ENCODE measurements at places on chromosomes 13 and 19.
A peak's percentile ranks its signal among the peaks of the same experiment; 100 is the strongest.

DNA sequence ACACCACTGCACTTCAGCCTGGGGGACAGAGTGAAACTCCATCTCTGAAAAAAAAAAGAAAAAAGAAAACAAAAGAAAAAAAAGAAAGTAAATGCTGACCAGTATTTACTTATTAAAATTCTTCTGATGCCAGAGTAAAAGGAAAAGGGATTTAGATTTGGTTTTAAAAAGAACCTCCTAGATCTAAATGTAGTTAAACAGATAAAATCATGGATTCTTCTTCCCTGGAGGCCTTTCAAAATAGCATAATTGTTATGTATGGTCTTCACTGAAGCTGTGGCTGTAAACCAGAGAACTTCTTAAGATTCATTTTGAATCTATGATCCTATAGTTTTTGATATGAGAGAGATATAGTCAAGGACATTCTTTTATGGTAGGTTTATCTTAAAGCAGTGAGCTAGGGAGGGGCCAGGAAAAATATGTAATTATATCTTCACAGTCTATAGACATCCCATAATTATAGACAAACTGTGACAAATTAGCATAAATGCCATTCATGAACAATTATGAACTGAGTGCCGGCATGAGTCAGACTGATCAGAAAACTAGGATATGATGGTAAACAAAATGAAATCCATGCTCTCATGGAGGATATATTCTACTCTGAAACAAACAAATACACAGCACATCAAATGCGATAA, 14.9 kb upstream of the STK24 start:
- no peak for DNase-seq

- no peak for DNase-seq
Observed at GRCh38 chr19:18774782-18775444, 16.2 kb downstream of the COMP start.

GRCh38 chr19:46081928-46082727, 41.3 kb upstream of the IGFL4 start:
- DNase-seq: peak; percentile 3

GRCh38 chr13:27905650-27906049, 14.2 kb upstream of the PDX1 start:
- DNase-seq: no peak

DNA sequence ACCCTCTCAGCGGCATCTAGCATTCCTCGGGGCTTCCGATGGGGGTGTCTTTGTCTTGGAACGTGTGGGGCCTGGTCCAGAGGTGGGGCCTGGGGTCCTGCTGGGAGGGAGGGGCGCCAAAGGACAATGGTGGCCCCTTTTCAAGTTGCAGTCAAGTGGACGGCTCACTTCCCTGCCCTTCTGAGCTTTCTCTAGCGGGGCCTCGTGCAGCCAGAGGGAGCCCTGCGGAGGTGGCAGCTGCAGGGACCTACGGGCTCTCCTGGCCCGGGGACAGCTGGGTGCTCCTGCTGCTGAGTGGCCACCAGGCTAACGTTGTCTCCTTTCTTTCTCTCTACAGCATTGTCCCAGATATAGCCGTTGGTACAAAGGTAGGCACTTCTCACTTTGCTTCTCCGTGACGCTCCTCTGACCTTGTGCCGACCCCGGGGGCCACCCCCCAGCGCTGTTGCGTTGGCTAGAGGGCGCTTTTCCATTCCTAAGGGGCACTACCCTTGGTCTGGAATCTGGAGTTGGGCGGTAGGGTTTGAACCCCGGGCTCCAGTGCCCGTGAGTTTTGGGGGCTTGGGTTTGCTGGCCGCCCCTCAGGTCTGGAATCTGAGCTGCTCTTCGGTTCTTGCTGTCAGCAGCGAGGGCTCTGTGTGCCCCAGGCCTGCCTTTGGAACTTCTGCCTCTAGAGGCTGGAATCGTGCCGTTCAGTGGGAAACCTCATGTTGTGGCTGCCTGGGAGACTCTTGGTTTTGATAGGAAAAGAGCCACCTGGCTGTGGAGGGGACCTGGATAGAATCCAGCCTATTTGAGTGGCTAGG, 2.0 kb downstream of the PTBP1 start:
- DNase-seq: no peak

- no peak for DNase-seq
Observed at GRCh38 chr19:18834644-18834984, 2.9 kb downstream of the UPF1 start.

DNA sequence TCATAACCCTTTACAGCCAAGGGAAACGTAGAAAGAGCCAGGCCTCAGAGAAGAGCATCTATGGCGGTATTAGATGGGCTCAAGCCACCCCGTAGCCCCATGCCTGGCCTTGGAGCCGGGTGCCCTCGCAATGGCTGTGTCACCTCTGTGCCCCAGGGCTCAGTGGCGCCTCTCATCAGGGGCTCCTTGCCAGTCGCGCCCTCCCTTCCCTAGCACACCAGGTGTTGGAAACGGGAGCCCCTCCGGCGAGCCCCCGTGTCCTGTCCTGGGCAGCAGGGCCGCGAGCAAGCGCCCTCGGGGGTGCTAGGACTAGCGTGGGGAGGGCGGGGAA, 453 bp downstream of the ZNF256 start:
- no peak for DNase-seq

- no peak for DNase-seq
Observed at GRCh38 chr13:96090240-96091101, 564 bp downstream of the HS6ST3 start.

DNA sequence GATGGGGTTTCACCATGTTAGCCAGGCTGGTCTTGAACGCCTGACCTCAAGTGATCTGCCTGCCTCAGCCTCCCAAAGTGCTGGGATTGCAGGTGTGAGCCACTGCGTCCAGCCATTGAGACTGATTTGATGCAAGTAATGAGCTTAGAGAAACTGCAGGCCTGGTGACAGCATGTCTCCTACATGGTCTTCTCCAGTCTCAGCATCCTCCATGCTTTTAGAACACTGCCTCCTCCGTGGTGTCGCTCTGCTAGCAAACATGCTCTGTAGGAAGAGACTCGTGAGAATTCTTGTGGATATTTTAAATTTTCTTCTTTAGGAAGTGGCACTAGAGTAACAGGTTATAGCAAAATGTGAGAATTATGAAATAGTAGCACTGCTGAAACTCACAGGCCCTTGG, 37.1 kb downstream of the TPT1 start:
- no peak for DNase-seq

GRCh38 chr19:55339889-55340783, 460 bp downstream of the KMT5C start:
- DNase-seq: no peak

- no peak for DNase-seq
Observed at GRCh38 chr19:46125447-46125846, 959 bp upstream of the IGFL3 start.

- DNase-seq: no peak
Observed at GRCh38 chr19:37695144-37695899, 24.2 kb downstream of the ZNF607 start.

DNA sequence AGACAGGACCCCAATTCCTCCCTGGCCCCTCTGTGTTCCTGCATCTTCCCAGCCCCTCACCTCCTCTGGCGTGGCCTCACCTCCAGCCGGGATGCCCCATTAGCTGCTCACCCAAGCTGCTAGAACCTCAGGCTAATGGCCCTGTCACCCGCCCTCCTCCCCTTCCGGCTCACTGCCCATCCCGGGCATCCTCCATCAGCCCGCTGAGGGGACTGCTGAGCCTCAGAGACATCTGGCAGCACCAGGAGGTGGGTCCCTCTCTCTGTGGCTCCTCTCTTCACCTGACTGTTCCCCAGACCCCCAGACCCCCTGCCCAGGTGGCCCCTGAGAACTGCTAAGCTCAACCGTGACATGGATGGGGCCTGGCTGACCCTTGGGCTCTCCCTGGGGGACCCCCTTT, 2.9 kb downstream of the FFAR1 start:
- DNase-seq: no peak

DNA sequence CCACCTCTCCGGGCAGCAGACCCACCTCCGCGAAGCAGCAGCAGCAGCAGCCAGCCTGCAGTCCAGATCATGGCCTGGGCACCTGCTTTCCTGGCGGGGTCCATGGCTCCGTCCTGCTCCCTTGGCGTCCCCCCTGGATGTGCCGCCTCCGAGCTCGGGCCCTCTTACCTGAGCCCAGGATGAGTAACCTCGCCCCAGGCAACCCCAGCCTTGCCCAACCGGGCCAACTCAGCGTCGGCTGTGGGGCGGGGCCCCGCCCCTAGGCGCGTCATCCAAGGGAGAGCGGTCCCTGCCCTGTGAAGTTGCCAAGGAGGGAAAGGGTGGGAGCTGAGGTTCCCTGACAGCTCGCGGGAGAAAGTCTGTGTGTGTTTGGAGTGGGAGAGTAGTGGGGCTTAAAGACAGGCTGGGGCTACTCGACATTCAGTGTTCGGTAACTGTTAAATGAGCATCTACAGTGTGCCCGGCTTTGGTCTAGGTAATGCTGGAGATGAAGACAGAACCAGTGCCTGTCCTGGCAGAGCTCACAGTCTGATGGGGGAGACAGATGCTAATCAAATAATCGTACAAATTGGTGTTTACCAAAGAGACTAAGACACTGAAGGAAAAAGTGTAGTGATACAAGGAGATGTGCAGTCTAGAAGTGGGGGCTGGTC, at the start of gene LYPD3:
TSS of gene LYPD3 (minus strand) at position 141 of the 653 bp plus-strand sequence. CDS start at position 104, 37 bp downstream.
- DNase-seq: no peak

DNA sequence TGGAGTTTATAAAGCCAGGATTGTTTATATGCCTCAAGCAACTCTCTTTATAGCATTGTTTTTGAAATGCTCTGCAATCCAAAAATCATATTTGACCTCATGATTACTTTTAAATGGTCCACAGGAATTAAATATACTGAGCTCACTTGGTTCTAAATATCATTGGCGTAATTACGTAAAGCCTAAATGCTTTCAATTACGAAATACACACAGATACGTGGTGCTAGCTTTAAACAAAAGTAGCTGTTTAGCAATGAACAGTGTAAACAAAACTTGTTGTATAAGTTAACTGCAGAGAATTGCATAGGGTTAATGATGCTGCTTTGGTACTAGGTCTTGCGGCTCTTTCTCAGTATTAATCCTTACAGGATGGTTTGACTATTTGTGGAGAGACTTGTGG, 346.6 kb downstream of the COG6 start:
- DNase-seq: no peak

- no peak for DNase-seq
Observed at GRCh38 chr19:21835429-21835809, 563 bp downstream of the ZNF43 start.
